Metanephros (tissue), 2 donors: ENCODE measurements at places on chromosomes 12 and 14. TPM values are rescaled to one million over a fixed set of nuclear protein-coding genes. Genes with fewer than 3 reads are reported as not detected.

LRRC43 gene
- total RNA-seq, result 5.3 TPM

EPYC gene
- not detected for total RNA-seq

METTL1 gene
- total RNA-seq, result 10.3 TPM

BIN2 gene
- 4.3 TPM for total RNA-seq

TMEM30B gene
- 14.3 TPM for total RNA-seq

FKBP3 gene
- 35.0 TPM for total RNA-seq

TGM1 gene
- total RNA-seq, result 0.29 TPM

TAS2R46 gene
- 6.7 TPM for total RNA-seq

CYP46A1 gene
- 2.3 TPM for total RNA-seq

CD4 gene
- total RNA-seq, result 18.3 TPM

SDR9C7 gene
- not detected for total RNA-seq

ASCL1 gene
- total RNA-seq, result 0.23 TPM

DCN gene
- 388 TPM for total RNA-seq

KRT83 gene
- not detected for total RNA-seq

EIF2S3B gene
- 0.47 TPM for total RNA-seq

SLC7A8 gene
- total RNA-seq, result 50.2 TPM

RDH5 gene
- total RNA-seq, result 19.6 TPM

VDR gene
- 2.7 TPM for total RNA-seq
